GM23248 (cell line): ENCODE measurements at places on chromosomes 11 and 22. TPM values are rescaled to one million over a fixed set of nuclear protein-coding genes. Genes with fewer than 3 reads are reported as not detected.

The OR10D3 gene
- not detected in 2 replicates for total RNA-seq

The ABCC8 gene
- not detected in 2 replicates for total RNA-seq

The DTX4 gene
- 0.22 and 0.38 TPM in 2 replicates for total RNA-seq

The NXPE2 gene
- total RNA-seq = not detected in 2 replicates

GRCh38 chr11:120391292-120391691, 55.1 kb downstream of the ARHGEF12 start:
- no peak overlapping the region for H3K4me3 ChIP-seq
- no peaks in the 10 kb centered on the region for H3K36me3 ChIP-seq
- peaks cover 13% of the 10 kb centered on the region for H3K4me1 ChIP-seq

DNA sequence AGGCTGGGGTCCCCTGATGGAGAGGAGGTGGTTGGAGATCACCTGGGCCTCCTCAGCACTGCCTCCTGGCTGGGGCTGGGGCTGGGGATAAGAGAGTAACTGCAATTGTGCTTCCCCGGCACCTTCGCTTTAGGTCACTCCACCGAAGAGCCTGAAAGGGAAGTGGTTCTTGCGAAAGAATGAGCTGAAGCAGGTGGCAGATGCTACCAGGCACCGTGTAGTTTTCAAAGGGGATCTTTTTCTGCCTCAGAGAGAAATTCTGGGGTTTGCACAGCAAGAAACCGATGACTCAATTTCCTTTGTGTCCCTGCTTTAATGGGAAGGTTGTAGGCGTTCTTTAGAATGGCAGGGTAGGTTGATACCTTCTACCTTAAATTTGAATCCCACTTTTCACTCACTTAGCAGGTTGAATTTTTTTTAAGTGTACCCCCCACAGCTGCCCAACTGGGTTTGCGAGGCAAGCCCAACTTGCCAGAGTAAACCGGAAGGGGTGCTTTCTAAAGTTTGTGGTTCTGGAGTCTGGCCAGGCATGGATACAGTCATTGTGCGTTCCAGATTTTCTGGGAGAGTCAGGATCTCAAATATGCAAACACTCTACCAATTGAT, 5.3 kb downstream of the CD44 start:
- peaks cover 58% of the 10 kb centered on the region for H3K4me1 ChIP-seq
- H3K27ac ChIP-seq = peak overlapping the region; percentile 97
- DNase-seq = peak; percentile 93
- H3K4me3 ChIP-seq = peak overlapping the region; percentile 95
- H3K27me3 ChIP-seq = no peaks in the 10 kb centered on the region

- H3K4me3 ChIP-seq = no peak overlapping the region
- H3K27me3 ChIP-seq = no peaks in the 10 kb centered on the region
- no peaks in the 10 kb centered on the region for H3K36me3 ChIP-seq
- no peak overlapping the region for H3K27ac ChIP-seq
- H3K4me1 ChIP-seq = no peaks in the 10 kb centered on the region
Observed at GRCh38 chr22:47236161-47236560, 473.7 kb downstream of the TBC1D22A start.

- no peaks in the 10 kb centered on the region for H3K36me3 ChIP-seq
- no peak overlapping the region for H3K27ac ChIP-seq
- DNase-seq = peak; percentile 65
- H3K4me1 ChIP-seq = peaks cover 18% of the 10 kb centered on the region
Observed at GRCh38 chr11:13942971-13943381, 19.5 kb upstream of the SPON1 start.

DNA sequence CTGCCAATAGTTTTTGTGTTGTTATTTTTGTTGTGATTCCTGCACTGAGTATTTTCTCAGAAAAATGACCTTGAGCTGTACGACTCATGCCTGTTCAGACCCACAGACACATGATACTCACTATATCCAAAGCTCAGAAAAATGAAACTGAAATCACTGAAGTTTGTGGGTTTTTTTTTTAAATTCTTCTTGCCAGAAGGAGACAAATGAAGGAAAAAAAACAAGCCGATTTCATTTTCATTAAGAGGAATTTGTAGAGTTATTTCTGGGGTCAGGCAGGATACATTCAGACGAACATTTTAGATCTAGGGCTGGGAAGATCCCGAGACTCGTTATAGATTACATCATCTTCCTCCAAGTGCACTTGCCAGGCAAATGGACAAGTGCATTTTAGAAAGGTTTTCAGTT, 60.4 kb downstream of the BMAL1 start:
- no peaks in the 10 kb centered on the region for H3K27me3 ChIP-seq
- H3K4me3 ChIP-seq = peak overlapping the region; percentile 71
- DNase-seq = peak; percentile 74
- peak overlapping the region; percentile 89 for H3K27ac ChIP-seq
- no peaks in the 10 kb centered on the region for H3K36me3 ChIP-seq

DNA sequence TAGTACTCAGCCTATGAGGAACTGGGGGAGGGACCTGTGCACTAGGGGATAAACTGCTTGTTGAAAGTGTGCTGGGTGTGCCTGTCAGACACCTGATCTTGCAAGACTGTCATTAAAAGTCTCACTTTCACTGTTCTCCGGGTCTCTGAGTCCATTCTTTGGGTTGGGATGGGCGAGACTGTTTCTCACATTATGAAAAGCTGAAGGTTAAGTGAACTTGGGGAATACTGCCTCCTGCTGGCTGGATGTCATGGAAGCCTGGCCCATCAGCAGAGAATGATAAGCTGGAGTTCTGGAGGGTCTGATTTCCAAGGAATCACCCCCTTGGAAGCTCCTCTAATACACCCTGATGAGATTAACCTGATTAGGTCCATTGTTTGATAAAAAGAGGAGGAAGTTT, 9.0 kb upstream of the VPREB1 start:
- H3K36me3 ChIP-seq = no peaks in the 10 kb centered on the region
- H3K4me1 ChIP-seq = no peaks in the 10 kb centered on the region
- DNase-seq = peak; percentile 23
- H3K27me3 ChIP-seq = peaks cover 4% of the 10 kb centered on the region

DNA sequence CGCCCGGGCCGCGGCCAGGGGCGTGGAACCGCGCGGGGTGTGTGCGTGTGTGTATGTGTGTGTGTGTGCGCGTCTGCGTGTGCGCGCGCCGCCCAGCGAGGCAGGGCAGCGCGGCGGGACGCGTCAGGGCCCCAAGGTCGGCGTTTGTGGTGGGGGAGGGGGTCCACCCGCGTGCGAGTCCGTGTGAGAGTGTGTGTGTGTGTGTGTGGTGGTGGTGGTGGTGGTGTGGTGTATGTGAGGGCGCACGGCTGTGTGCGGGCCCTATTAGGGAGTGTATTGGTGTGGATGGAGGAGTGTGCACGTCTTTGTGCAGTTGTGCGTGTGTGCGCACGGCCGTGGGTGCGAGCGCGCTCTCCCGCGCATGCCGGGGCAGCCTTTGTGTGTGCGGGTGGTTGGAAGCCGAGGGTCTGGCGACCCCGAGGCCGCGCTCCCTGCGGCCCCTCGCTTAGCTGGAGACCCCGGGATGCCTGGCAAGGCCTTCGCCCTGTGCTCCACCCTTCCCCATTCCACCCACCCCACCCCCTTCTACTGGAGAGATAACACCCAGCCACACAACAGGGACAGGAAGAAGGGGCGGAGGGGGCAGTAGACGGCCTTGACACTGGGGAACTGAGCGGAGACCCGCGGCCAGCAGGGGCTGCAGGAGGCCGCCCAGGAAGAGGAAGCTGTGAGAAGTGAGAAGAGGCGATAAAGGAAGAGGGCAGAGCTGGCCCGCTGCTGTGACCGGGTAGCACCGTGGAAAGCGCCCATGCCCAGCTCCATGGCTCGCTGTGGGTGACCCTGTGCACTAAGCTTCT, 528 bp upstream of the ARRB1 start:
- H3K4me1 ChIP-seq = peaks cover 14% of the 10 kb centered on the region
- no peaks in the 10 kb centered on the region for H3K27me3 ChIP-seq
- DNase-seq = peak; percentile 71
- H3K4me3 ChIP-seq = peak overlapping the region; percentile 80
- no peaks in the 10 kb centered on the region for H3K36me3 ChIP-seq
- no peak overlapping the region for H3K27ac ChIP-seq

DNA sequence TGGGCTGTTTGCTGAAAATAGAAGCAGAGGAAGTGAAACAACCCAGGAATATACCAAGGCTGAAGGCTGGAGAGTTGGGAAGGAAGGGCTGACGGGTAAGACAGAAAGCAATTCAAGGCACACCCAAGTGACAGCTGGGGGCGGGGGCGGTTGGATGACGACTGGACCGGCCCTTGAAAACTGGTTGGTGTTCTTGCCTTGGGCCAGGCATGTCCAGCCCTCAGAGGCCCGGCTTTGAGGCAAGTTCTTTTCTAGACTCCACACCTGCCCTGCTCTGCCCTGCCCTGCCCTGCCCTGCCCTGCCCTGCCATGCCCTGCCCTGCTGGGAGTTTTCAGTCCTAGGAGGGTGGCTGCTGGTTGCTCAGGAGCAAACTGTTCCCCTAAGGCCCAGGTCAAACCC, 34.2 kb upstream of the CACNG2 start:
- H3K27ac ChIP-seq = no peak overlapping the region
- no peak for DNase-seq
- no peak overlapping the region for H3K4me3 ChIP-seq
- H3K4me1 ChIP-seq = 0 out of 2 replicates have a peak, but pooled peaks cover 3% of the 10 kb centered on the region
- H3K27me3 ChIP-seq = peaks cover 21% of the 10 kb centered on the region

DNA sequence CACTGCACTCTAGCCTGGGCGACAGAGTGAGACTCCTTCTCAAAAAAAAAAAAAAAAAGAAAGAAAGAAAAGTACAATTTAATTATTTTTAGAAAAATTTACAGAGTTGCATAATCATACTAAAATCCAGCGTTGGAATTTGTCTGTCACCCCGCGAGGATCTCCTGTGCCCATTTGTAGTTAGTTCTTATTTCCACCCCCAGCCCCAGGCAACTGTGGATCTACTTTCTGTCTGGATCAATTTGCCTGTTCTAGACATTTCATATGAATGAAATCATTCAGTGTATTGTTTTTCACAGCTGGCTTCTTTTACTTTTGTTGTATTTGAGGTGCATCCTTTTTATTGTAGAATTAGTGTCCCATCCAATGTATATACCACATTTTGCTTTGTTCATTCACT, 102.6 kb upstream of the RASSF10 start:
- H3K36me3 ChIP-seq = peaks cover 29% of the 10 kb centered on the region
- no peak overlapping the region for H3K27ac ChIP-seq
- H3K4me1 ChIP-seq = peaks cover 24% of the 10 kb centered on the region

GRCh38 chr11:63939397-63939891, 642 bp downstream of the NAA40 start:
- no peaks in the 10 kb centered on the region for H3K27me3 ChIP-seq
- H3K36me3 ChIP-seq = no peaks in the 10 kb centered on the region
- H3K27ac ChIP-seq = no peak overlapping the region
- H3K4me3 ChIP-seq = peak overlapping the region; percentile 89
- 0 out of 2 replicates have a peak, but pooled peaks cover 7% of the 10 kb centered on the region for H3K4me1 ChIP-seq

GRCh38 chr11:100687630-100688395, 725 bp downstream of the ARHGAP42 start:
- H3K36me3 ChIP-seq = no peaks in the 10 kb centered on the region
- H3K4me1 ChIP-seq = peaks cover 10% of the 10 kb centered on the region; the same call in 1 of the 2 replicates
- peak; percentile 84 for DNase-seq
- H3K27me3 ChIP-seq = no peaks in the 10 kb centered on the region
- H3K27ac ChIP-seq = 0 out of 2 replicates have a peak overlapping the region, but pooled peaks have one; percentile 2

- no peaks in the 10 kb centered on the region for H3K27me3 ChIP-seq
- DNase-seq = no peak
- H3K4me1 ChIP-seq = no peaks in the 10 kb centered on the region
- H3K27ac ChIP-seq = no peak overlapping the region
- no peaks in the 10 kb centered on the region for H3K36me3 ChIP-seq
Observed at GRCh38 chr11:80239217-80239616, 798.4 kb upstream of the TENM4 start.

GRCh38 chr22:34000879-34001526, 80.7 kb upstream of the LARGE1 start:
- H3K4me3 ChIP-seq = no peak overlapping the region
- H3K4me1 ChIP-seq = no peaks in the 10 kb centered on the region
- H3K36me3 ChIP-seq = no peaks in the 10 kb centered on the region
- no peak overlapping the region for H3K27ac ChIP-seq
- no peak for DNase-seq

DNA sequence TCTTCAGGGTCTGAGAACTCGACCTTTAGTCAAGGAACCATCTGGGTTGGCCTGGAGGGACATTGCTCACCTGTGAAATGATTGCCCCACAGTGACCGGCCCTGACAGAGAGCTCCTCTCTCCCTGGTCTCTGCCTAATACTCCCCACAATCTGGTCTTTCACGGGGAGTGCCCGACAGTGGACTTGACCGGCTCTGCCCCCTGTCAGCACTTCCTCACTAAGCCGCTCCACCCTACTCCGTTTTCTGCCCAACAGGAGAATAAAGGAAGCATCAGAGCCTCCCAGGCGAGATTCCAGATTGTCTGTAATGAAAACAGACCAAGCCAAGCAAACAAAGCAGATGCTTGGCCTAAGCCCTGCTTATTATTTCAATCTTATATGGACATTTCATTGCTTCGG, 87.8 kb downstream of the FBXO7 start:
- DNase-seq = peak; percentile 38
- H3K4me1 ChIP-seq = peaks cover 32% of the 10 kb centered on the region
- H3K27me3 ChIP-seq = no peaks in the 10 kb centered on the region
- no peak overlapping the region for H3K4me3 ChIP-seq
- no peak overlapping the region for H3K27ac ChIP-seq

DNA sequence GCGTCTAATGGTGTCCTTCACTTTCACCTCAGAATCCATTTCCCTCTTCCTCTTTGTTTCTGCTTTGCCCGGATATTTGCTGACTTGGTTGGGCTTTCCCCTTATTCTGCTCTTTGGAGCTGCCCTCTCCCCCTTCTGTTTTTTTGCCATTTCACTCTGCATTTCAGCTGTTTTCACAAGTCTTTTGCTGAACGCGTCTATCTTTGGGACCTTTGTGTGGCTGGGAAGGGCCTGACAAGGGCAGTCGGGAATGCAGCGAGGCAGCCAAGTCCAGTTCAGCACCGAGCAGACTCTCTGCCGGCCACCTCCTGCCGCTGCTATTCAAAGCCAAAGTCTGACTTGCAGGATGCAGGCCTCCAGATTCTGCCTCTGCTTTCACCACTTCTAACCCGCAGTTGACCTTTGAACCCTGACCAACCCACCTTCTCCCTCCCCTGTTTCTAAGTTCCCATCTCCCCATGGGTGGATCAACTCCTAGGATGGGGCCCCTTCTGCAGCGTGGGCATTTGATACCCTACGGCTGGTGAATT, 38.2 kb downstream of the FEZ1 start:
- H3K4me3 ChIP-seq = peak overlapping the region; percentile 45; the same call in 1 of the 2 replicates
- H3K27me3 ChIP-seq = no peaks in the 10 kb centered on the region
- peak overlapping the region; percentile 76 for H3K27ac ChIP-seq
- no peaks in the 10 kb centered on the region for H3K36me3 ChIP-seq
- H3K4me1 ChIP-seq = peaks cover 9% of the 10 kb centered on the region; the same call in 1 of the 2 replicates

DNA sequence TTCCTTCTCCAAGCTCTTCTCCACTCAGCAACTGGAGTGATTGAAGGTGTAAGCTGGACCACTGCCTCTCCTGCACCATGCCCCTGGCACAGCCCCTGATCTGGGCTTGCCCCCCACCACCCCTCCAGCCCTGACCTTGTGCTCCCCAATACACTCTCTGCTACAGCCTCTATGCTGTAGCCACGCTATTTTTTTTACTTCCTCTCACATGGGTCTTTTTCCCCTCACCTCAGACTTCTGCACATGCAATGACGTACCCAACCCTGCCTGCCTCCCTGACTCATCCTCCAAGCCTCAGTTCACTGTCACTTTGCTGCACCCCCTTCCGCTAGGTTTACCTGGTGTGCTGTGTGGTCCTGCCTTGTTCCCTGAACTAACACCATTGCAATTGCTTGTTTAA, 9.0 kb downstream of the CSNK2A3 start:
- no peak overlapping the region for H3K4me3 ChIP-seq
- H3K27ac ChIP-seq = no peak overlapping the region
- H3K4me1 ChIP-seq = no peaks in the 10 kb centered on the region
- H3K27me3 ChIP-seq = no peaks in the 10 kb centered on the region; the same call in 1 of the 2 replicates
